ENCODE measurements at places on chromosomes 6 and 20. TPM values are rescaled to one million over a fixed set of nuclear protein-coding genes. Genes with fewer than 3 reads are reported as not detected.

TRIM10 gene
- total RNA-seq: 0.38 TPM

DYNLRB1 gene
- total RNA-seq: 232 TPM

MDFI gene
- total RNA-seq: 70.9 TPM

OR2B6 gene
- not detected for total RNA-seq

VSTM2L gene
- 15.9 TPM for total RNA-seq

KHDC1L gene
- not detected for total RNA-seq

LY6G6C gene
- total RNA-seq: 256 TPM

RIPOR2 gene
- total RNA-seq: 10.9 TPM

EPPIN gene
- not detected for total RNA-seq

ZBTB46 gene
- total RNA-seq: 1.2 TPM

MEI4 gene
- total RNA-seq: not detected

SLC17A9 gene
- total RNA-seq: 1.1 TPM

VIP gene
- total RNA-seq: not detected

CALHM4 gene
- total RNA-seq: not detected

NKAPL gene
- 0.75 TPM for total RNA-seq

SLC12A5 gene
- not detected for total RNA-seq

KCNK5 gene
- 26.0 TPM for total RNA-seq

OPRL1 gene
- 0.34 TPM for total RNA-seq

NRSN1 gene
- not detected for total RNA-seq
